ENCODE measurements at places on chromosomes 11 and 22.

GRCh38 chr22:19524170-19525115 is at the start of gene CLDN5:
Gene CLDN5 (minus strand): TSS chr22:19524410. CDS start chr22:19524255, 155 bp downstream.
- DNase-seq = no peak

DNA sequence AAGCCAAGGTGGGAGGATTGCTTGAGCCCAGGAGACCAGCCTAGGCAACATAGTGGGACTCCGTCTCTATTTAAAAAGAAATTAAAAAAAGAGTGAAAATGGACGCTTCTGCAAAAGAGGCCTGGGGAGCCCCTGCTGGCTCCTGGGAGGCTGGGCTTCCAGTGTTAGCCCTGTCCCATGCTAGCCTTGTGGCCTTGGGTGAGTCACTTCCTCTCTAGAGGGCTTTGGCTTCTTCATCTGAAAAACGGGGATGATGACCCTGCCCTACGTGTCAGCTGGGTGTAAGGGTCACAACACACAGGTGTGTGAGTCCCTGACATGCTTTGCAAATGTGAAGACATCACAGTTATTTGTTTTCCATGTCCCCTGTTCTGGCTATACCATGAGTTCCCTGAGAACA is 32.8 kb downstream of the FAM227A start:
- DNase-seq = no peak

DNA sequence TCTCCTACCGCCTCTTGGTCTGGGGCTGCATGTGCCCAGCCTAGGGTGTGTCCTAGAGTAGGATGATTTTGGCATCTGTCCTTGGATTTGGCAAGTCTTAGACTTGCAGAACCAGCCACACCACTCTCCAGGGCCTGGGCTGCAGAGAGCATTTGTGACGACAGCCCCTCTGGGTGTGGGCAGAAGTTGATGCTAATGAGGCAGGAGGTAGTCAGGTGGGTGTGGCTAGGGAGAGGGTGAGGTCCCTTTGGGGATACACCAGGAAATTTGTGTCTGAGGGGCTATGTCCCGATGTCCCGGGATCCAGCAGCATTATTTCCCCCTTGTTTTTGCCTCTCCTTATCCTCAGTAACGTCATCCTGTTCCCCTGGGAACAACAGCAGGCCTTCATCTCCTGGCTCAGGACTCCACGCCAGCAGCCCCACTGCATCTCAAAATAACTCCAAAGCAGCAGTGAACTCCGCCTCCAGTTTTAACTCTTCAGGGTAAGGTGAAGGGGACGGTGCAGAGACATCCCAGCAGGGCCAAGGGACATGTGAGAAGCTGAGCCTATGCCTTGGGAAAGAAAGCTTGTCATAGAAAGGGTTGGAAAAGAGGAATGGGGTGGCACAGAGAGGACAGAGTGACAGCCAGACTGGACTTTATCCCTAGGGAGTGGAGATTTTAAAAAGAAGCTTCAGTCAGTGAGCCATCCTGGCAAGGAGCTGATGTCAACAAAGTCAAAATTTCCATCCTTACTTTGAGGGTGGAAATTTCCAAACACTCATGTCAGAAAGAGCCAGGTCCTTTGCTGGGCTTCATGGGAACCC is 8.0 kb upstream of the TLCD5 start:
- DNase-seq = no peak

DNA sequence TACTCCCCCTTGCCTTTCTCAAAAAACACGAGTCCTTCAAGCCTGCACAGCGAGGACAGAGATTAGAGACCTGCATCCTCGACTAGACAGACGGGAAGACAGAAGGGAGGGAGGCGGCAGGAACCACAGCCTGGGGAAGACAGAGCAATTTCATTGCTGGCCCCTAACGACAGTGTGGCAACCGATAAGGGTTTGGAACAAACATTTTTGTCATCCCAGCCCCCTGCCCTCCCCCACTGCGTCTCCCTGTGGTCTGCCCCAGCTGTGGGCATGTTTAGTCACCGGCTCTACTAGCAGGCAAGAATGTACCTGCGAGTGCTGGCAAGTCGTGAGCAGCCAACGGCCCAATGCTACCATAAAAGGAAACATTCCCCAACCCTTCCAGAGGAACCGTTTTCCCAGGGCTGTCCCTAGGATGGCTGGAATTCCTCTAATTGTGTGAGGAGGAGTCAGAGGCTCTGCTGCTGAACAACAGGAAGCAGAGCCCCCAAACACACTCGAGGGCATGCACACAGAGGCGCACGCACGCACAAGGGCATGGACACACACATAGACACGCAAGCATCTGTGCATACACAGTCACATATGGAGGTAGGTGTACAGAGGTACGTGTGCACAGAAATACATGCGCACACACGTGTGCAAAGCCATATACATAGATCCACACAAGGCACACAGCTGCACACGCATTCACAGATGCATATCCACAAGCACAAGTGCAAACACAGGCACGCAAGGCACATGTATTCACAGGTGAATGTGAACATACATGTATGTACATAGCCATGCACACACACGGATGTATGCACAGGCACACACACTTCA is 58.3 kb downstream of the MYH9 start:
- no peak for DNase-seq

DNA sequence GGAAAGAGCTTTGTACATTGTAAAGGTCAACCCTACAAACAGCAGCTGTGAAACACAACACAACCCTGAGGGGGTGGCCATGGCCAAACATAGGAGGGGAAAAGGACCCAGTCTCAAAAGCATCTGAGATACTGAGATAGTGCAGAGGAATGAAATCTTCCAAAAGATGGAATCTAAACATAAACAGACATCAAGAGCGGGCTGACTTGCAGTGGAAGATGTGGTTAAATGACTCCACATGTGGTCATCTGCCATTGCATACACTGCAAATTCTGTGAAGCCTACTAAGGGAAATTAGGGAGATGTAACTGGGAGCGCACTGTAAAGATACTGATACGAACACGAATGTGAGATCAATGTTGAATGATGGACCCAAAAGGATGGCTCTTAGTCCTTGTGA is 22.0 kb downstream of the BDNF start:
- DNase-seq = no peak

- DNase-seq = no peak
Measured at GRCh38 chr22:18983120-18983651, 47.1 kb upstream of the PRODH start.

DNA sequence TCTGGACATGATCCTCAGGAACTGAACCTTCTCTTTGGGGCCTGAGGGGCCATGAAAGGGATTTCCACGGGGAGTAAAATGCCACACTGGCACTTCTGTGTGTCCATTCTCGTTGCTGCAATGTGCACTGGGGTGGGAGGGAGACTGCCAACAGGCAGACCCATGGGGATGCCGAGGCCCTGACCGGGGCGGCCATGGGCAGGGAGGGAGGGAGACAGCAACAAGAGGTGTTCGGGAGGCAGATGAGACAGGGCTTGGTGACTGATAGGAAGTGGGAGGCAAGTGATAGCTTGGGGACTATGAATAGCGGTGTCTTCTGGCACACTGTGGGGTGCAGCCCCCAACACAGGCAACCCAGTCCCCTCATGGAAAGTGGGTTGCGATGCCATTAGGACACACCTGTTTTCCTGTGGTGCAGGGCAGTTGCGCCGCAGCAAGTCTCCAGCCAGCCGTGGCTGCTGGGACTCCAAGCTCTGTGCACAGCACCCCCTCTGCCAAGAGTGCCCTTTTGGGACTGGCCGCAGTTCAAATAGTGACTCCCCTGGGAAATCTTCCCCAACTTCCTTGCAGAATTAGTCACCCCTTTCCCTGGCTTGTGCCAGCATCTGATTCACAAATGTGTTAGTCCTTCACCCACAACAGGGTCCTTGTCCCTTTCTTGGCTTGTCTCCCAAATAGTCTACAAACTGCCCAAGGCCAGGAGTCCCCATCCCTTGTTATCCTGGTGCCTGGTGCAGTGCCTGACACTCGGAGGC is 88.8 kb downstream of the CHST1 start:
- DNase-seq = no peak

DNA sequence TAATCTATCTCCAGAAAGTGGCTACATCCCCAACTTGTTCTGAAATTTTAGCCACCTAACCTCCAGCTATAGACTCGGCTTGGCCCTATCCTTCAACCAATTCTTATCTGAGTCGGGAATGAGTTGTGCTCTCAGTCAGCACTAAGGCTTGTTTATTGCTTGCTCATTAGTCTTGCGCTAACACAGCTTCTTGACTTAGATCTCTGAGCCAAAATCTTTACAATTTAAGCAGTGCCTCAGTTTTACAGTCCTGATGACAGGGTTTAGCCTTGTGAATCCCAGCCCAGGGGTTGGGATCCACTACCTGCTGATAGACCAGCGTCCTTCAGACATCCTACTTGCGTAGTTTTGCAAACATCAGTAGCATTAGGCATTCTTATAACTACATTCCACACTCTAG is 144.6 kb downstream of the NOX4 start:
- no peak for DNase-seq

DNA sequence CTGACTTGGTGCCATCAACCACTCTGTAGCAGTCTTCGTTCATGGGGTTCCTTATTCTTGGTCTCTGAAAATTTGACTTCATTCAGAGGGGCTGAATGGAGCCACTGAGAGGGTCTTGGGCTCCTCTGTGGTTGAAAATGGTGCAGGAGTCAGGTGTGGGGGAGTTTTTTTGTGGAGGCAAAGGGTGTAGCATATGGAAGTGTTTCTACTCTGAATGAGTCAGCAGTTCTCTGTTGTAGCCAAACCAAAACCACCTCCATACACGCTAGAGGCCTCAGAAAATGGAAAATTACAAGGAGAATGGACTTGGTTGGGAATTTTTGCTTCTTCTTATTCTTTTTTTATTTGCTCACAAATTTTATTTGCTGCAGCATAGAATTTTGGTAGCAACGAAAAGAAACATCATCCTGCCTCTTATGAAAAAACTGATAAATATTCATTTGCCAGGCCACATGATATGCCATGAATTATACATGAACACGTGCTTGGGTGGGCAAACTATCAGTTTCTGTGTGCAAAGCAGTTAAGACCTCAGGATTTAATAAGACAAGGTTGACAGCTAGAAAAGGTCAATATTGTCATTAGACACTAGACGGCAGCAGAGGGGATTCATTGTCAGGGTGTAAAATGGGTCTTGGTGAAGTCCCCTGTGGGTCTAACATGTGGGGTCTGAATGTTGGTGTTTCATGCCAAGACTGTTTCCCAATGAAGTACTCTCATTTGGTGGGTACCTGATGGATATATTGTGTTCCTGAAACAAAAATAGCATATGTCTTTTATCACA is 111.7 kb downstream of the MYO18B start:
- DNase-seq = no peak

GRCh38 chr11:35791088-35791958 is 128.7 kb downstream of the TRIM44 start:
- DNase-seq = no peak

- DNase-seq = no peak
Measured at GRCh38 chr22:22479999-22480532, 28.5 kb downstream of the ZNF280B start.

- DNase-seq = no peak
Measured at GRCh38 chr11:86511086-86511551, 136.4 kb downstream of the CCDC81 start.

DNA sequence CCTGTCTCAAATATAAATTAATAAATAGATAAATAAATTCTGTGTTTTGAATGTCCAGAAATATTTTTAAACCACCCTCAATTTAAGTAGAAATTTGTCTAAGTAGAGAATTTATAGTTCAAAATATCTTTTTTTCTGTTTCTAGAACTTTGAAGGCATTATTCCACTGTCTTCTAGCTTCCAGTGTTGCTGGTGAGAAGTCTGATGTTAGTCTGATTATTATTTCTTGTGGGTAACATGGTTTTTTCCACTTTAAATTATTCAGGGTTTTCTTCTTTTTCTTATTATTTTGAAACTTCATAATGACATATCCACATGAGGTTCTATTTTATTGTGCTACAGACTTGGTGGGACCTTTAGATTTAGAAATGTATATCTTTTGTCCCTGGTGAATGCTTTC is 46.4 kb upstream of the HEPHL1 start:
- DNase-seq = no peak

- no peak for DNase-seq
Measured at GRCh38 chr11:126607374-126607773, 251.9 kb downstream of the ST3GAL4 start.

DNA sequence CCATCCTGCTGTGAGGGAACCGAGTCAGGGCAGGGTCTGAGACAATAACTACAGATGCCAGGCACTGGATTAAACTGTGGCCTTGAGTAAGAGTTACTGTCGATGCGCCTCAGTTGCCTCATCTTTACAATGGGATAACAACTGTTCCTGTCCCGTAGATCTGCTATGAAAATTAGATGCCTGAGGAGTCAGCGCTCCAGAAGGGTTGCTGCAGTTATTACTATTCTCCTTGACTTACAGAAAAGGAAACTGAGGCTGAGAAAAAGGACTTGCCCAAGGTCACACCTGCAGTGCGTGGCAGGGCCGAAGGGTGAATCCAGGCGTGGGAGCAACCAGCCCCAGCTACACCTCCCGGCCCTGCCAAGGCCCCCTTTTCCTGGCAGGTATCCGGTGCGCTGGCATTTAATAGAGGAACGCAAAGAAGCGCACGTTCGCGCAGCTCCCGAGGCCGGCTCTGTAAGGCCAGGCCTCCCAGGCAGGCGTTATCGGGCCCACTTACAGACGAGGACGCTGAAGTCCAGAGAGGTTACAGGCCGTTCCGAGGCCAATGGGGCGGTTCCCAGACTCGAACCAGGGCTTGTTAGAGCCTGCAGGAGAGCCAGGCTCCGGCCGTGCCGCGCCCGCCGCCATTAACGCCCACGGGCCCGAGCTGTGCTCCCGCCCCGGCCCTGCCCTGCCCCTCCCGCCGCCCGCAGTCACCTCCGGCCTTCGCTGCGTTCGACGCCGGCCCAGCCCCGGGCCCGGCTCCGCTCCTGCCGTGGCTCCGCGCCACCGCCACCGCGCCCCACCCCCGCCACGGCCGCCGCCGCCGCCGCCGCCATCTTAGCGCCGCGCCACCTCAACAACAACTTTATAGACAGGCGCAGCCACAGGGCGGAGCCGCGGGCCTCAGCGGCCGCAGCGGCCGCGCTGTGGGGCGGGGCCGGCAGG is at the start of gene C11orf68:
C11orf68 (minus strand) TSS at position 852 of the 930 bp plus-strand sequence; CDS start at position 821, 31 bp downstream.
- DNase-seq = no peak

GRCh38 chr22:29023172-29023796 is 38.3 kb downstream of the C22orf31 start:
- no peak for DNase-seq

GRCh38 chr11:45910623-45911022 is 3.6 kb upstream of the FREY1 start:
- no peak for DNase-seq

DNA sequence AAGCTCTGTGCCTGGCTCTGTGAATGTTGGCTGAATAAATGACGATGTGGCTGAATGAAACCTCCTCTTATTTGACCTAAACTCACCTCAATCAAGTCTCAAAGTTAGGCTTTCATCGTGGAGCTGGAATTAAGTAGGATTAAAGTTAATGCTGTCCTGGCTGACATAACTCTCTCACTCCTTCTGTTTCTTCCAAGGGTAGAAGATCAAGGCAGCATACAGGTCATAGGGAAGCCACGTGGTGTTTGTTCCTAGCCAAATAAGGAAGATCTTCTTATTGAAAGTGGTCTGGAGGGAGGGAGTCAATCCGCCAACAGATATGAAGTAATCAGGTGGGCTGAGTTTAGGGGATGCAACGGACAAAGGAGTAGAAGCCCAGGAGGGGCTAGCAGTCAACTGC is 59.5 kb downstream of the TRIM29 start:
- no peak for DNase-seq

Measured in esophagus squamous epithelium (tissue), 5 donors.